ENCODE measurements at places on chromosomes 12 and 14.

- DNase-seq: no peak
These were observed 112.7 kb downstream of the IPO8 start for GRCh38 chr12:30582943-30583342.

GRCh38 chr12:54251667-54252284 lies 28.1 kb downstream of the CBX5 start:
- DNase-seq: no peak

DNA sequence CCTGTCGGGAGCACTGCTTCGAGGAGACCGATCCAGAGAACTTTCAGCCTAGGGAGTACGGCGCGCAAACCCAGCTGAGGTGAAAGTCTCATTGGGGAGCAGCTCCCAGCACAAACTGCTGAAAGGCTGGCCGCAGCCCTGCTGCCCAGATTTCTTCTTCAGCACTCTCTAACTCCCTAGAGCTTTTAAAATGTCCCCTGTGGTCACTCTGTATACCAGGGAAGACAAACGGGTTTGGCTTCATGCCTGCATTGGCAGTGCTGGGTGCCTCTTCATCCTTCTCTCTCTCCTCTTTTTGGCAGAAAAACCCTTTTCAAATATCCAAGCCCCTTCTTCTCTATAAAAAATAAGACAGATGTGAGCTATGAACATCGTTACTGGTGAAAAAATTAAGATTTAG lies 34.9 kb downstream of the BBS10 start:
- no peak for DNase-seq

DNA sequence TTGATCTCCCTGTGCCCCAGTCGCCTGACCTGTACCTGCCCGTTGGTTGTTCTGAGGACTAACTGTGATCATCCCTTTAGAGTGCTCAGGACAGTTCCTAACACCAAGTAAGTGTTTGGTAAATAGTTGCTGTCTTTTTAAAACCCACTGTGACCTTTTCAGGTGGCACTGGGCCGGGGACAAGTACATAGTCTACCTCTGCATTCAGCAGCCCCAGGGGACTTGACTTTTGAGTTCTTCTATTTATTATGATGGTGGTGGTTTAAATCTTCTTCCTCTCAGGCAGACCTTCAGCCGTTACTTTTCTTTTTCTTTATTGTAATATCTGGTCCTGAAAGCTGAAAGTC lies 38.8 kb downstream of the EVL start:
- no peak for DNase-seq

DNA sequence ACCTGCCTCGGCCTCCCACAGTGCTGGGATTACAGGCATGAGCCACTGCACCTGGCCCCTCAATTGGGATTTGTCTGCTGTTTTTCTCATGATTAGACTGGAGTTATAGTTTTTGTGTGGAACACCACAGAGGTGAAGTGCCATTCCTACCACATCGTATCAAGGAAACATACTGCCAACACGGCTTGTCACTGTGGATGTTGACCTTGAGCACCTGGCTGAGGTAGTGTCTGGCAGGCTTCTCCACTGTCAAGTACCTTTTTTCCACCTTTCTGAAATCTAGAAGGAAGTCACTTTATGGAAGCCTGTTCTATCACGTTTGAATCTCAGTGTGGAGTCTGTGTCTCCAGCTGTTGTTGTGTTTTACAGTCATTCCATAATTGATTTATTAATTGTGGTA lies 21.4 kb upstream of the SEL1L start:
- DNase-seq: no peak

DNA sequence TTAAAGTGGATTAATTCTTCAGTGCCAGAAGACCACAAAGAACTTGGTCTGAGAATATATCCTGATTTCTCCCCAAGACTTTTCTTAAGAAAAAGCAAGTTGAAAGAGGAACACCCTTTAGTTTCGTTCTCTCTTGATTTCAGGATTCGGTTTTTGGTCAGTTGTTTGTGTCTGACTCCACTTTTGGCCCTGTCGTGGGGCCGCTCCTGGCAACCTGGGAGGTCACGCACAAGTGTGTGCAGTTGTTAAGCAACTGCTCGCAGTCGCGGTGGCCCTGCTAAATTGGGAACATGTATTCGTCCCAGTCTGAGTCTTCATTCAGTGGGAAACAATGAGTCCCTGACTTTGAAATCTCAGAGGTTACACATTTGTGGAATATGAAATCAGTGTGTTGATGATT lies 68.7 kb downstream of the RGS6 start:
- DNase-seq: no peak

- DNase-seq: no peak
These were observed 10.8 kb downstream of the CLEC1A start for GRCh38 chr12:10088031-10088430.

GRCh38 chr14:103155010-103155409 lies 31.7 kb downstream of the TNFAIP2 start:
- DNase-seq: no peak

DNA sequence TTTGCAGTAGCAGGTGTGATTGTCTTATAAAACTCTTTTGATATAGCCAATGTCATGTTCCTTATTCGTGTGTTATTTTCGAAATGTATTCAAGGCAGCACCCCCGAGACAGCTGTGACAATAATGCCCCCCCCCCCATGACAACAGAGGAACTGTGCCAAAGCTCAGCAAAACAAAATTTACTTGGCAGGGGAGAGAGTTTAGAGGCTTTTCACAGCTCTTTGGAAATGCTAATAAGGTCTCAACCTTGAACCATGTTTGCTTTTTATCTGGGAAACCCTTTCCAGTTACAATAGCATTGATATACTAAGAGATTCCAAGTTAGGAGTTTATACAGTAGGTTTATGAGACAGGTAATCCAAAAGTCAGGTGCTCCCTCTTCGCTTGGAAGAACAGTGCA lies 56.4 kb upstream of the USP44 start:
- DNase-seq: no peak

- no peak for DNase-seq
These were observed 1.0 kb upstream of the VRTN start for GRCh38 chr14:74347097-74347794.

DNA sequence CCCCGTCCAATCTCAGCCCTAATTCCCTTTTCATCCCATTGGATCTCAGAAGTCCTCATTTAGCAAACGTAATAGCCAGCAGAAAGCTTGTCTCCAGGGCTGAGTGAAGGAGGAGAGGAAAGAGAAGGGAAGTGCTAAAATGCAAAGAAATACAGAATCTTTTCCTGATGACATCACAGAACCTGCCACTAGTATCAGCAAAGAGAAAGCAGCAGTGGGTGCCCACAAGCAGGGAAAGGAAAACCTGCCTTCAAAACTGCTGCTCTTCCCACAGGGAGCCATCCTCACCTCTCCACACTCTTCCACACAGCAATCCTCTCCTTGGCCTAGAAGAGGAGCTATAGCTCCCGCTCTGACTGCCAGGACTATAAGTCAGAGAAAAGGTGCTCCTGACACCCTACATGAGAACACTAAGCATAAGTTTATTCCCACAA lies 11.3 kb downstream of the MED13L start:
- DNase-seq: no peak

DNA sequence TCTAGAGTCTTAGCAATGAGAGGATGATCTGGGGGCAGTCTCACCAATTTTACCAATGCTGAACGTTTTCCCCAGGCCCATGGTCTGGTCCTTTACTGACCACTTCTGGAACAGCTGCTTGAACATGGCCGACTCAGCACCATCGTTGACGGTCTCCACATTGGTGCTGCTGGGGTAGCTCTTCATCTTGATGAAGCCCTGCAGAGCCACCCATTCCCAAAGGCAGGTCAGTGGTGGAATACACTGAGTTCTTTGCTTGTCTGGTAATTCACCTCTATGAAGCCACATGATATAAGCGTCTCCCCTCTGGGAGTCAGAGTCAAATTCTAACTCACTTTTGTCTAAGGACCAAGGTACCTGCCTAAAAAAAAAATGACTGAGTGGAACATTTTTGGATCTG lies 10.2 kb downstream of the AVIL start:
- no peak for DNase-seq

GRCh38 chr12:12549426-12549825 lies 13.2 kb downstream of the DUSP16 start:
- no peak for DNase-seq

- DNase-seq: no peak
These were observed 801.3 kb downstream of the BCL11B start for GRCh38 chr14:98470663-98471062.

DNA sequence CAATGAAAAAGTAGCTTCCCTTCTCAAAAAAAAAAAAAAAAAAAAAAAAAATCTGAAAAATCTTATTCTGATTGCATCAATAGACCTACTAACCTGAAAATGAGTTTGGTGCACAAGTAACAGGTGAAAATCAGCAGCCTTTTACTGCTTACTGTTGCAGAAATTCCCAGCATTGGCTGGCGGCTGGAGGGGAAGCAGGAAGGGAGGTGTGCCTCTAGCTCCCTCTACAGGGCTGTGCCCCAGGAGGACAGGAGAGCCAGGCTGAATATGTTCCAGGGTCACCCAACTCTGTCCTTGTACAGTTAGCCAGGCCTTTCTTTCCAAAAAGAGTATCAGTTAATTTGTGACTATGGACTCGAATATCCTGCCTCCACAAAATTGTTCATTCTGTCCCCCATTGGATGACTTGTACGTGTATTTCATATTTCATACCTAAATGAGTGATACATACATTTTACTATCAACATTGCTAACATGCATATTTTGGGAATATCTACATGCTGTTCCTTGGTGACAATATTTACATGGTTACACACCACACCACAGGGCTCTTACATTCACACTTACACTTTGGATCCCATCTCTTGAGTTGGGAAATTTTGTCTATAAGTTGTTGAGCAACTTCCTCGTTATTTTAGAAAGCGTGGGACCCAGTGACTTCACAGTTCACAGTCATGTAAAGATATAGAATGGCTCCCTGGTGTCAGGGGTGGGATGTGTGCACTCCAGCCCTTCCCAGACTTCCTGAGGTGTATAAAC lies 124.8 kb downstream of the SAMD4A start:
- peak; percentile 40 for DNase-seq

- DNase-seq: no peak
These were observed 219.3 kb upstream of the HMGA2 start for GRCh38 chr12:65605019-65605418.

DNA sequence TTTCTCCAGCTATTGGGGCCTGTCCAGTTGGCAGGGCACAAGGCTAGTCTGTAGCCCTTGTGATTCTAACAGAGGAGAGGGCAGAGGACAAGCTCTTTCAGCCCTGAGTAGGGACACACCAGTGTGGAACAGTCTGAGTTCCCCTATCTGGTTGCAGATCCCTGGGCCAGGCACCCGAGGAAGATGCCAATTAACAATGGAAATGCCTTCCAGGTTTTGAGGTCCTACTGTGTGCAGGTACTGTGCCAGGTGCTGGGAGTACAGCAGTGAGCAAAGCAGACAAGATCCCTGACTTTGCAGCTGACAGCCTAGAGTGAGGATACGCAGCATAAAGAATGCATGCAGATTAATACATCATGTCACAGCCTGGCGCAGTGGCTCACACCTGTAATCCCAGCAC lies 17.1 kb downstream of the DTX1 start:
- no peak for DNase-seq

- DNase-seq: no peak
These were observed 237.9 kb downstream of the PAWR start for GRCh38 chr12:79452906-79453305.

DNA sequence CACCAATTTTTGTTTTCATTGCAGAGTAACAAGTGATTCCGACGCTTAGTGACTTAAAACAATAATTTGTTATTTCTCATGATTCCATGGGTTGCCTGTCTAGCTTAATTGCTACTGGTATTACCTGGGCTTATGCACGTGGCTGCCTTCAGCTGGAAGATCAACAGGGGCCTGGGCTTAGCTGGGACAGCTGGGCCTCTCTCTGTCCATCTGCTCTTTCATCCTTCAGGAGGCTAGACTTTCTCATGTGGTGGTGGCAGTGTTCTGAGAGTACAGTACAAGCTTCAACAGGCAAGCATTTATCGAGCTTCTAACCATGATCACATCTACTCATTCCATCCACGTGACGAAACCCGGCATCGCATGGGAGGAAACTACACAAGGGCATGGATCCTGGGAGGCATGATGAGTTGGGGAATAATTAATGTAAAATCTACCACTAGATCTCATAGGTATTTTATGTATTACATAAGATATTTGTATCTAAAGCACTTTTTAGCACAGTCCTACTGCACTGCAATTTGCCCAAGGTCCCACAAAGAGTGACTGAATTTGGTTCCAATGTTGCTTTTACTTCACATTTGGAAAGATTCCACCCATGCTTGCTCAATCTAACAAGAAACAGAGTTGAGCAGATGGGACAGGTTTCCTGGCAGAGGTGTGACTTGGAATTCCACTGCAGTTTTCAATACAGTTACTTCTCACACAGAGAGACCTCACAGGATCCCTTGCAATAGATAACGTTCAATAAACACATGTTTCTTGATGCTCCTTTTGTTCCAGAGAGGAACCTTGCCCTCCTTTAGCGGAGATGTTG lies 153.1 kb upstream of the FRMD6 start:
- DNase-seq: no peak

DNA sequence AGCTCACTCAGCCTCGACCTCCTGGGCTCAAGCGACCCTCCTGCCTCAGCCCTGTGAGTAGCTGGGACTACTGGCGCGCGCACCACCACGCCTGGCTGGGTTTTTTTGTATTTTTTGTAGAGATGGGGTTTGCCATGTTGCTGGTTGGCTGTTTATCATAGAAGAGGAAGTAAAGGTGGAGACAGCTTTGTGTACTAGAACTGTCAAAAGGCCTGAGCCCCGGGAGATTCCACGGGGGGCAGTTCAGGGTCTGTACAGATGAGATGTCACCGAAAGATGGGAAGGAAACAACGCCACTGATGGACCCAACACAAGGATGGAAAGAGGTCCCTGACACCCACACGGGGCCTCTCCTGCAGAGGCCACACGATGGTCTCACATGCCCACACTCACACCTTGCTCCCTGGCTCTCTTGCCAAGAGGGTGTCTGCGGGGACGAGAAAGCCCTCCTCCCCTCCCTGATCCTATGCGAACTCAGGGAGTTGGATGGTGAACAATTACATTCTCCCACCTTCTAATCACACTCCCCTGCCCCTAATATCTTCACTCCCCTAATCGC lies 66.6 kb downstream of the KDM2B start:
- DNase-seq: no peak

- DNase-seq: no peak
These were observed 145.4 kb upstream of the KITLG start for GRCh38 chr12:88725592-88726143.

GRCh38 chr12:43921666-43922337 lies 85.9 kb downstream of the TMEM117 start:
- DNase-seq: no peak

DNA sequence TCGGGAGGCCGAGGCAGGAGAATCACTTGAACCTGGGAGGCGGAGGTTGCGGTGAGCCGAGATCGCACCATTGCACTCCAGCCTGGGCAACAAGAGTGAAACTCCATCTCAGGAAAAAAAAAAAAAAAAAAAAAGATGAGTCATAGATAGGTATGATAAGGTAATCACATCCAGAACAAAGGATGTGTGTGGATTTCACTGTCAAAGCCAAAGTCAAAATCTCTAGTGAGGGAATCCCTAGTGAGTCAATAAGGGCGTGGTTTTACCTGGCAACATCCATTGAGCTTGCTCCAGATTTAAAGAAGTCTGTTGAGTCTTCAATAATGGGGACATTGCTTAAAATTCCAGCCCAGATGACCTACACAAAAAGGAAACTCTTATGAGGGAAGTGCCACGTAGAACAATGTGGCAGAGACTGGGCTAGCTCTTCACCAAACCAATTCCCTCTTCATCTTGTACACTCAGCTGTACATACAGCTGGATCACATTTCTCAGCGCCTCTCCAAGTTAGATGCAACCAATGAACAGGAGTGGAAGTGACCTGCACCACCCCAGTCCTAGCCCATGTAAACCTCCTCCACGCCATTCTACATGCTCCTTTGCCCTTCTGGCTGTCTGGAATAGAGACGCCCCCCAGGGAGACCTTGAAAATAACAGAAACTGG lies 23.4 kb downstream of the ALDH1L2 start:
- DNase-seq: no peak

- DNase-seq: no peak
These were observed 234.8 kb upstream of the ATP2B1 start for GRCh38 chr12:89943463-89943862.
